NCI-H1092 (cell line): ENCODE measurements at places on chromosomes 2 and 18.

DNA sequence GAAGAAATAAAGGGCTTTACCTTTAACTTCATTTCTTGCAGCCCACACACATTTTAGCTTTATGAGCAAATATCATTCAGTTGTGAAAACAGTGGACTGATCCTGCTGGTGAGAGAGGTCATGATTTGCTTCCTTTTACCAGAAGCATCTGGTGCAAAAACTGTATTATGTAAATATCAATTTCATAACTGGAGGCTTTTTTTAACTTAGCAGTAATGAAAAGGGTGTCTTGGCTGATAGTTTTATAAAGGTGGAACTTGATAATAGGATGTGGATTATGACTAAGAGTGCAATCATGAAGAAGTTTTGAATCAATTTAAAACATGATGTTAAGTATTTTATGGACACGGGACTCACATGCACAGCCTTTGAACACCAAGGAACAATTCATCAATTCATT, 304.4 kb downstream of the GULP1 start:
- no peak for DNase-seq

GRCh38 chr18:35005963-35006577, 35.1 kb upstream of the MAPRE2 start:
- DNase-seq = peak; percentile 46

DNA sequence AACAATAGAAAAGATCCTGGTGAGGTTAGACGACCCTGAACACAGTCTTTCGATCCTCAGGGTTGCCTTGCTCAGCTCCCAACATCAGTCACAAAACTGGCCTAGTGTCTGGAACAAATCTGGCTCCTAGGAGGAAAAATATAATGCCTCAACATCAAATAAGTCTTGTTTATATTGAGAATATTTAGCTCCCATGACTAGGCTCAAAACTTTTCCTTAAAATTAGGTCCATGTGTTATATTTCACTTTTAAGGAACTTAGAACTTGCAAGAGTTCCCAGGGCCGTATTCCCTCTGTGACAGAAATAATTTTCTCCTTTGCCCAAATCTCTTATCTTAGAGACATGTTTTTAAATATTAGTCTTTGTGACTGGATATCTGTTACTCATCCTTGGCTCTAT, 819.7 kb upstream of the ZEB2 start:
- DNase-seq = no peak

DNA sequence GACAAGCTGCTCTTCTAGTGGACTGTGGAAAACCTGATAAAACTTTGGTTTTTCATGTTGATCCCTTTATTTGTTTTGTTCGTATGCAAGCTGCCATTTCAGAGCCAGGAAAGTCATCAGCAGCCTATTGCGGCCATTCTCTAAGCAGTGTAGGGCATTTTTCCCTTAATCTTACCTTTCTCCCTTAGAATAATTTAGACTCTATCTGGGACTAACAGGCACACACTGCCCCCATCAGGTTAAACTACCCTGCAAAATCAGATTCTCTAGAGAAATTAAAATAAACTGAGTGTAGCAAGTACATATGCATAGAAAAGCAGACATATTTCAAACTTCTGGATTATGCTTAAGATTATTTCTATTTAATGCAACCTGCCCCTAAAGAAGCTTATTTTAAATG, 347.5 kb downstream of the METTL4 start:
- DNase-seq = no peak

GRCh38 chr2:206984206-206984605, 44.9 kb downstream of the CPO start:
- no peak for DNase-seq

DNA sequence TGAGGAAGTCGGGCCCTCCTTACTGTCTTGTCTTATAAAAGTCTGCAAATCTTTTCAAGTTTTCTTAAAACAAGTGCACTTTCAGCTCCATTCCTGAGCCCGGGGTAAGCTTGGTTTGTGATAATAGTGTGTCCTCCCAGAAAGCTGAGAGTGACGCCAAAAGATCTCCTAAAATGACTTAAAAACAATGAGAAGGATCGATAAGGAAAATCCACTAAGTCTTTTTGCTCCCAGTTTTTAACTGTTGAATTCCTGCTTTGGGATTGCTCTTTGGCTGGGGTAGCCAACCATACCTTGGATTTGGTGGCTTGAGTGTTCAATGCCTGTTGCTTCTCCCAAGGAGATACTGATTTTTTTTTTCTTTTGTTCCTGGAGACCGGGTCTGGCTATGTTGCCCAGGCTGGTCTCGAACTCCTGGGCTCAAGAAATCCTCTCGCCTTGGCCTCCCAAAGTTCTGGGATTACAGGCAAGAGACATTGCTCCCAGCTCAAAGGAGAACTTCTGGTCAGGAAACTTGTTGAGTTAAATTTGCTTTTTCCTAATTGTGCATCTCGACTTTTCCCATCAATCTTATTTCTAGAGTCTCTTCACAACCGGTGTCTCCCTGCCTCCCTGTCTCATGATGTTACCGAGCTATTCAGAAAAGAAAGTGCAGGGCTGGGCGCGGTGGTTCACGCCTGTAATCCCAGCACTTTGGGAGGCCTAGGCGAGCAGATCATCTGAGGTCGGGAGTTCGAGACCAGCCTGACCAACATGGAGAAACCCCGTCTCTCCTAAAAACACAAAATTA, 3.0 kb downstream of the TGIF1 start:
- no peak for DNase-seq

DNA sequence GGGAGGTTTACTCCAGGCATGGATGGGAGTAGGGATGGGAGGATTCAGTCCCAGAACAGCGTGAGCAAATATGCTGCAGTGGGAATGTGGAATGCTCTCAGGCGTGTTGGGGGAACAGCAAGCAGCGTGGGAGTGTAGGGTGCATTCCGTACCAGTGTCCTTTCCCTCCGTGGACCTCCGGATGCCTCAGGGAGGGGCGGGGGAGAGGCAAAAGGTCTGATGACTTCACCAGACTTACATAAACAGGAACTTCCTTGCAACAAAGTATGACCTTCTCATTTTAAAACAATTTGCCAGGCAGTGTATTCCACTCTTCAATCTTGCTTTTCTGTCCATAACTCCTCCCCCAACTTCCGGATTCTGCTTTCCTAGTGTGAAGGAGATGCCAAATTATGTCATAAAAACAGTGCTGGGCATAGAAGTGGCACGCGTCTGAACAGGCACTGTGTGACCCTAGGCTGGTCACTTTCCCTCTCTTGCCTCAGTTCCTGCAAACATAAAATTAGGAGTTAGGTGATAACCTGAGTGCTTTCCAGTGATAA, 36.9 kb downstream of the RPL37A start:
- no peak for DNase-seq

DNA sequence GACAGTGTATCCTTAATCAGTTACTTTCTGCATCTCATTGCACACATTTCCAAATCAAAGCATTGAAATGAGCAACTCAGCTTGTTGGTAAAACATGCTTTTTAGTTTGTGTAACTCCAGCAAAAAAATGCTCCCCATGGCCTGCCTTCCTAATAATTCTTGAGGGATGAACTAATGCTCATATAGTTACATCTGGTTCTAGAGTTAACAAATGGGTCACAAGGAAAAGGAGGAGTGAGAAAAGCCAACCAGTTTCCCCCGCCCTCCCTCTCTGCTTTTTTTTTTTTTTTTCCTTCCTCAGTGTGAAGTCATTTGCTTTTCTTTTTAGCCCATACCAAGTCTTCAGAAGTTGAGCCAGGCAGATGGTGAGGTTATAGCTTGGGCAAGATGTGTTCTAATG, 231.7 kb downstream of the MTX2 start:
- DNase-seq = no peak

GRCh38 chr2:62369541-62370202, 136.3 kb downstream of the TMEM17 start:
- DNase-seq = no peak

GRCh38 chr2:45925636-45926366, 274.3 kb downstream of the PRKCE start:
- no peak for DNase-seq

DNA sequence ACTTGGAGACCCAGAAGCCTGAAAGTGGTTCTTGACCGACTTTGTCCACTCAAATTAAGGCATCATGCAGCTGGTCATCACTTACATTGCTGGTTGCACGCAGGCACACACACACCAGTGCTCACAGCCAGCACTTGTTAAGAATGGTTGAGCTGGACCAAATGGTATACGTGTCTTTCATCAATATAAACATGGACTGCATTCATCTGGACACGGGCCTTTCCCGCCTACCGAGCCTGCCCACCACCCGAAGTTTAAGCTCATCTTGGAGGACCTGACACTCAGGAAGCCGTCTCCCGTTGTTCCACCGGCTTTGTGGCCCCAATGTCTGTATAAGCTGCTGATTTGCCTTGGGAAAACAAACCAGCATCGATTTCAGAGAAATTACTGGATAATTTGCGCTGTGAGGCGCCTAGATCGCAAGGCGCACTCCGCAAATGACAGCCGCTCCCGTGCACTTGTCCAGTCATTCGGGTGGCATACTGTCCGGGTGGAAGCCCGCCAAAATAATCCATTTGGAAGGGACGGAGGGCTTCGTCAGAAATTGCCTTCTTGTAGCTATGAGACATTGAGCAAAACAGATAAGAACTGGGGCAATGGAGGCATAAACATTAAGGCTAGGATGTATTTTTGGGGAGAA, 40.1 kb upstream of the AKAIN1 start:
- no peak for DNase-seq

GRCh38 chr2:139790807-139791752, 1010.9 kb upstream of the NXPH2 start:
- no peak for DNase-seq

DNA sequence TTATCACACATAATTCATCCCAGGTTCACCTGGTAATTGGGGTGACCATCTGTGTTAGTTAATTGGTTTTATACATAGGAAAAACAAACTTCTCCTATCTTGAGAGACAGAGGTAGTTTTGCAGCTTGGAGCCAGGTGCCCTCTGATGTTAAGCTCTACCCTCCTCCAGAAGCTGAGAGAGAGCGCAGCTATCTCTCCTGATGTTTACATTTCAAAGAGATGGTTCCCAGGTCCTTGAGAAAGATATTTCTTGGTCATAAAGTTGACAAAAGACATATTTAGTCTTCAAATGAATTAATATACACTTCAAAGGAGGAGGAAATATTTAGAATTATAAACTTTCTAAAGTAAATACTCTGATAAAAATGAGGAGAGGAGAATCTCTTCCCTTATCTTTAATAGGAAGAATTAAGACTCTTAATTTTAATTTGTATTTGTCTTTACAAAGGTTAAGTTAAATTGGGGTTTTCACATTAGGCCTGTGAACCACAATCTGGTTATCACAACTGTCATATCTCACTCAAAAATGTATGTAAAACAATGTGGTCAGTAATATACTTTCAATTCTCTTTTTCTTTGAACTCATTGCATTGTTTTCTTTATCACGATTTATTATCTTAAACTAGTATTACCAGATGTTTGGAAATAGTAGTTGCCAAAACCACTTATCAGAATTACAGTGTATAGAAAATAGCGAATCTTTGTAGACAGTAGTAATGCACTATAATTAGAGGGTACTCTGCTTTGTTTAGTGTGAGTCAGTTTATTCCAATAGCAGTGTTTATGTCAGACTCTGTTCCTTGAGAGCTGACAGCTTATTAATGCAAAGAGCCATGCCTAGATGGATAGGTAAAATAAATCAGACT, 26.8 kb downstream of the SERPINB4 start:
- peak; percentile 82 for DNase-seq

- DNase-seq = no peak
Measured at GRCh38 chr2:128970332-128971116, 651.9 kb upstream of the HS6ST1 start.

DNA sequence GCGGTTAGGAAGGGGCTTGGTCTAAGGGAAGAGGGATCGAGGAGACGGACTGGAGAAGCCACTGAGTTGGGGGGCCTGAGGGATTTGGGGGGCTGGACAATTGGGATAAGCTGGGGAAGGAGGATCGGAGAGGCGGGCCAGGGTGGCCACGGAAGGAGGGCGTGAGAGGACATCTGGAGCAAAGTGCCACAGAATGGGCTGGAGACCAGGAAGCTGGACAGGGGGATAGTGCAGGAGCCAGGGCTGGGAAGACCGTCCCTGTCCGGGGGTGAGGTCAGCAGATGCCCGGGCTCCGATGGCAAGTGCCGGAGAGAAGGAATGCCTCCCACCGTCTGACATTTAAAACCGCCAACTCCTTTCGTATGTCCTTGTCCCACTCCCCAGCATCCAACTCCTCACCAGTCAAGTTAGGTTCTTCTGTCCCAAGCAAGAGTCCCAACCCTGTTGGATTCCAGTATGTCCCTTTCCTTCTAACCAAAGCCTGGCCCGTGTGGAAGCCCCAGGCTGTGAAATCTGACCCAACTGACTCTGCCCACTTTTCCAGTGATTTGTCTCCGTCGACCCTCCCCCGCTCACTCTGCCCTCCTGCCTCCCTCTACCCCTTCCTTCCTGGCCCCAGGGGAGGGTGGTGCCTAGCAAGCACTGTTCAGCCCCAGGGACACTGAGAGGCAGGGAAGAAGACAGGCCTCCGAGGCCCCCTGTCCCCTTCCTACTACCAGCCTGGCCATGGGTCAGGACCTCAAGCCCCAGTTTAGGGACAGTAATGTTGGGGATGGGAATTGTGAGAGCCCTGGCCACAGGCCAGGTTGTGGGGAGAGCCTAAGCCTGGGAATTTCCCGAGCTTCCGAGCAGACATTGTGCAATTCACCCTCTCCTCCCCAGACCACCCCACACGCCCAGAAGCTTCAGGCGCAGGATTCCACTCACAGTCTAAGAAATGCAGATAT, 31.5 kb upstream of the TMBIM1 start:
- no peak for DNase-seq
